ENCODE measurements at places on chromosomes 4 and X.

DNA sequence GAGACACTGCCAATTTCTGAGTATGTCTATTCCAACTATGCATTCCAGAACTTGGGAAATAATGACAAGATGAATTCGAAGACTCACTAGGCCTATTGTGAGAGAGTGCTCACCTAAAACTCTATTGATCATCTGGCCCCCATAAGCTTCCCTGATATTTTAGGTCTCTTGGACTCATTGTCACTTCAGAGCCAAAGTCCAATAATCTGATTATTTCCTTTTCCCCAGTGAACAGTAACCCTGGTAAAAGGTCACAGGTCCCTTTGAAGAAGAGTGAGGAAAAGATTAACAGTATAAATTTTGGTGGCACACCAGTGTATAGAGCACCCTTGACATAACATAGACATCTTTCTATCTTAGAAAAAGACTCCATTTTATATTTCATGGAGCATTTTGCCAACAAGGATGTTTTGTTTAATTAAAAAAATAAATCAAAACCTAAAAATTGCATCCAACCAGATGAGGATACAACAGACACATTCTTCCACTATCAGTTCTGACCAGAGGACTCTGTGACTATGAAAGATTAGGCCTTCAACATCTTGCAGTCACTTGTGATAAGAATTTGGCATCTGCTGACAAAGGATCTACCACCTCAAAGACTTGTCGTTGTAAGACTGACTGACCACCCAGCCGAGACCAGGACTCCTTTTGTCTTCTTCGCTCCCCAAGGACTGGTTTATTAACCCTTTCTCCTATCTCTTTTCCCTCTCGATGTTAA, 191.9 kb downstream of the MAB21L2 start:
- no peak for DNase-seq

DNA sequence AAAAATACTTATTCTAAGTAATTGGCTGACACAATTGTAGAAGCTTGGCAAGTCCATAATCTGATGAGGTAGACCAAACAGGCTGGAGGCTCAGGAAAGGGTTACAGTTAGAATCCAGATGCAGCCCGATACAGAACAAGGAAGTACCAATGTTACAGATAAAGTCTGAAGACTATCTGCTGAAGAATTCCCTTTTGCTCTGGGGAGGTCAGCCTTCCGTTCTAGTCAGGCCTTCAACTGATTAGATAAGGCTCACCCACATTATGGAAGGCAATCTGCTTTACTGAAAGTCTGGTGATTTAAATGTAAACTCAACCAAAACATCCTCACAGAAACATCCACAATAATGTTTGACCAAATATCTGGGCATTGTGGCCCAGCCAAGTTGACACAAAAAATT, 7.4 kb upstream of the DYNLT3 start:
- no peak for DNase-seq

DNA sequence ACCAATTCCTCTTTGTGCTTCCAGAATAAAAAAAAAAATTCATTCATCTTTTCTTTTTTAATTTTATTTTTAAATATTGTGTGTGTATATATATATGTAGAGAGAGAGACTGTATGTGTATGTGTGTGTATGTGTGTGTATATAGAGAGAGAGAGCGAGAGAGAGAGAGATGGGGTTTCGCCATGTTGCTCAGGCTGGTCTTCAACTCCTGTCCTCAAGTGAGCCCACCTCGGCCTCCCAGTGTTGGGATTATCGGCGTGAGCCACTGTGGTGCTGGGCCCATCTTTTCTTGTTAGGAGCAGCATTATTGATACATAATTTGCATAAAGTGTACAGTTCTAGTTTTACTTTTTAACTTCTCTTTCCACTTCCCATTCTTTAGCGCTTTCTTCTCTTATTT, 33.6 kb downstream of the KDM6A start:
- DNase-seq = no peak

DNA sequence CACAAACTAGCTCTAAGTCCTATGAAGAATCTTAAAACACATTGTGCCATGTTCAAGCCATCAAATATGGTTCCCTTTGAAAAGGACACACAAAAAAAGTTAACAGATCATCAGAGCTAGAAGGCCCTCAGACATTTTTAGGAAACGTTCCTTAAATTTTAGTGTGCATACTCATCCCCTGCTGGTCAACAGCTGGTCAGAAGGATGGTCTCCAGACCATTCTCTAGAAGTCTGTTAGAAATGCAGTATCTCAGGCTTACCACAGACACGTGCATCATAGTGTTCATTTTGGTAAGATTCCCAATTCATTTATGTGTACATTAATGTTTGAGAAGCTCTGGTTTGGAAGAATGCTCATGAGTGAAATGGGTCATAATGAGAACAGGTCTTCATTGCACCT, 523.1 kb downstream of the INPP4B start:
- DNase-seq = no peak

DNA sequence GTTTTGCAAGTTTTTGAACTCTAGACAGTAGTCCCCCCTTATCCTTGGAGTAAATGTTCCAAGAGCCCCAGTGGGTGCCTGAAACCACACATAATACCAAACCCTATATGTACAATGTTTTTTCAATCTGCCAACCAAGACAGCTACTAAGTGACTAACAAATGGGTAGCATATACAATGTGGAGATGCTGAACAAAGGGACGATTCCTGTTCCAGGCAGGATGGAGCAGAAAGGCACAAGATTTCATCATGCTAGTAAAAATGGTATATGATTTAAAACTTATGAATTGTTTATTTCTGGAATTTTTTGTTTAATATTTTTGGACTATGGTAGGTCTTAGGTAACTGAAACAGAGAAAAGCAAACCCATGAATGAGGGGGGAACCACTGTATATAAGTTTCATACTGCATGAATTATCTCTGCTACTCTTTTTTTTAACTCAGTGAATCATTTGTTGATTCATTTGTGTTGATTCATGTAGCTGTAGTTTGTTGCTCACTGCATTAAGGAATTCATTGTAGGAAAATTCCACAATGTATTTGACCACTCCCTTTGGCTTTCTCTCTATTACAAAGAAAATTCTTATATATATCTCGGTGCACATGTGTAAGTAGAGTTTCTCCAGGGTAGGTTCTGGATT, 21.9 kb upstream of the ANXA3 start:
- peak; percentile 53 for DNase-seq

GRCh38 chr4:53702334-53703266, 111.3 kb upstream of the LNX1 start:
- DNase-seq = no peak

DNA sequence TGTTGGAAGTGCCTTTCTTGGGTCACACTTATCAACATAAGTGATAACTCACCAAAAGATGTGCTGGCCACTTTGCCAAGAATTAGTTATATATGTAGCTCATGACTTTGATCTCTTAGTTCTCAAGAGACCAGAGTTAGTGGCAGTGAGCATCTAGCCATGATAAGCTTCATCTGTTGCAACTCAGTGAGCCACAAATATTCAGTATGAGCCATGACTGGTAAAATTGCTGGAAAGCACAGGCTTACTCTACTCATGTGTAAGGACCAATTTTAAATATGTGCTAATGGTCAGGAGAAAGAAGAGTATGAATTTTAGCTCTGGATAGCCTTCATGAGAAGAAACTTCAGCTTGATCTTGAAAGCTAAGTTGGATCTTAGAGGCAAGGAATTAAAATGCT, 59.4 kb upstream of the TLL1 start:
- DNase-seq = no peak

- DNase-seq = no peak
Observed at GRCh38 chr4:8768357-8768999, 103.2 kb downstream of the HMX1 start.

DNA sequence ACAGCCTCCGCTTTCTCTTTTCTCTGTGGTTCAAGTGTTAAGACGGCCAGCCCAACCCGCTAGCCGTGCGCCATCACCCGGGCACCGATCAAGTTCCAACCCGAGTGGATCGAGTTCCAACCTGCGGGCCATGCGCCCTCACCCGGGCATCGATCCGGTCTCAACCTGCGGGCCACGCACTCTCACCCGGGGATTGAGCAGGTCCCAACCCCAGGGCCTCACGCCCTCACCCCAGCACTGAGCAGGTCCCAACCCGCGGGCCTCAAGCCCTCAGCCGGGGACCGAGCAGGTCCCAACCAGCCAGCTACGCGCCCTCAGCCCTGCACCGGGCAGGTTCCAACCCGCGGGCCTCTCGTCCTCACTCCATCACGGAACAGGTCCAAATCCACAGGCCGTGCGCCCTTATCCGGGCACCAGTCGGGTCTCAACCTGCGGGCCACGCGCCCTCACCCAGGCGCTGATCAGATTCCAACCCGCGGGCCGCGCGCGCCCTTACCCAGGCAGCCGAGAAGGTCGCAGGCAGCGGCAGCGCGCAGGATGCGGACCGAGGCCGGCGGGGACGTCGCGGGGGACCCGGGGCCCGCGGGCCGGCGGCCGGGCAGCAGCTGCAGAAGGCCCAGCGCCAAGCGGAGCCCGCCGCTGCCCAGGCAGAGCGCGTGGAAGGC, 443 bp downstream of the GPR143 start:
- no peak for DNase-seq

- DNase-seq = no peak
Observed at GRCh38 chrX:7926501-7926900, 712 bp downstream of the PNPLA4 start.

DNA sequence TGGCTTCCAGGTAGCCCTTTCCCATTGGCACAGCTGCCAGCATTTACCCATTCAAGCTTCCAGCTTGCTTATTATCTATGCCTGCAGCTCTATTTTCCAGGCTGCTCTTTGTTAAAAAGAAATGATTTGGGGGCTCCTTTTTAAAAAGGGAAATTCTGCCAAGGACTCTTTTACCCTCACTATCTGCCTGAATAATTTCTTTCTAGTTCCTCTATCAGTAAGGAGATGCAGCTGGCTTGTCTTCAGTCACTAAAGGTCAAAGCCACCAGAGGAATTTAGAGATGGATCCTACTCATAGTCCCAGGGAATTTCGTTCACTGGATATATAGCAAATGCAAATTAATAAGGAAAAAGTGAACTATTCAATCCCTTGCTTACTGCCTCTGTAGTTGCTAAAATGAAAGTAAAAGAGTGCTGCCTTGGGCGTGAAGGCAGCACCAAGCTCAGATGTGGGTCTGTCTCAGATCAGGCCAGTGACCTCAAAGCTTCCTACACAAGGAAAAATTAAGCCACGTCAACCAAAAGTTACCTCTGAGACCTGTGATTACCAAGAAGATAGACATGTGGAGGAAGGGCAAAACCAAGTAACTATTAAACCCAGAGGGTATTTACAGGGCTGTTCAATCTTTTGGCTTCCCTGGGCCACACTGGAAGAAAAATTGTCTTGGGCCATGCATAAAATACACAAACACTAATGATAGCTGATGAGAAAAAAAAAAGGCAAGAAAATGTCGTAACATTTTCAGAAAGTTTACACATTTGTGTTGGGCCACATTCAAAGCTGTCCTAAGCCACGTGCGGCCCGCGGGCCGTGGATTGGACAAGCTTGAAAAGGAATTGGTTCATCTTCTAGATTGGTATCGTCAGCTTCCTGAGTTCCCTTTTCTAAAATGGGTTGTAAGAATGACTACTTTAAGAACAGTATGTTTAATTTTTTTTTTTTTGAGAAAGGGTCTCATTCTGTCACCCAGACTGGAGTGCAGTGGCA, 5.3 kb downstream of the ARSF start:
- no peak for DNase-seq

DNA sequence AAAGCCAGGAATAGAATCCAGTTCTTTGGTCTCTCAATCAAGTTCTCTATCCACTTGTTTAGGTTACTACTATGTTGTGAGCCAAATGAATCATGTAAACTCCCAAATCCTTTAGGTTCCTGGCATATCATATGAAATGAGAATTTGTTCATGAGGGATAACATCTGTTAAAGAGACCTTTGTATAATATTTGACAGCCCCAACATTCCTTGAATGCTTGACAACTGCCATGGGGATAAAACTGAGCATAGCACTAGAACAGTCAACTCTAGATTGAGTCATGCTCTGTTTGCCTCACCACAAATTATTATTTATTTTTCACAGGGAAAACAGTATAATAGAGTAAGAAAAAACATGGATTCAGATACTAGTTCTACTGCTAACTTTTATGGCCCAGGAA, 93.3 kb downstream of the NAA11 start:
- DNase-seq = no peak

DNA sequence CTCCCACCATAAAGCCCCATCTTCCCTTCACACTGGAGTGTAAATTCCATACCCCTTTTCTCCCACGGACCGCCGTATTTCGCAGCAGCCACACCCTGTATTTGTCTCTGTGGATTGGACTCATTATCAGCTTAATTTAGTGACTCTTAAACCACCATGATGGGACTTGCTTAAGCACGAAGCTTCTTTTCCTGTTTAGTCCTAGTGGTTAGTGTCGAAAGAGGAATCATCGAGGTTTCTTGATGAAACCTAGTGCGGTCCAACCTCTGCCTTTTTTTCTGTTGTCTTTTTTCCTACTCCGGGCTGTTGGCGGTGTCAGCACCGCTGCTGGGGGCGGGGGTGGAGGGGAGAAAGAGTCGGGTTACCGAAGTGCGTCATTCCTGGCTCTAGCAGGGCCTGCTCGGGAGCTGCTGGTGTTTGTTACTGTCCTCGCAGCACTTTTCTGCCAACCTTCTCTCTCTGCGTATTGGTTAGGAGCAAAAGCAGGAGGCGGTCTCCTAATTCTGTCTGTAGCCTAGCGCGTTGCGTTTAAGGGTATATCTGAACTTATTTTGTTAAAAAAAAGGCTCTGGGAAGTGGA, 1.4 kb downstream of the STAG2 start:
- peak; percentile 78 for DNase-seq

GRCh38 chrX:46477435-46477834, 67.8 kb downstream of the ZNF674 start:
- no peak for DNase-seq

GRCh38 chrX:124212622-124213021, 119.8 kb upstream of the TEX13D start:
- DNase-seq = no peak

- no peak for DNase-seq
Observed at GRCh38 chrX:148562846-148563245, 62.4 kb downstream of the AFF2 start.
